ENCODE measurements at places on chromosomes 6 and 20.

- DNase-seq: no peak
Measured at GRCh38 chr6:165455488-165455887, 146.1 kb upstream of the C6orf118 start.

DNA sequence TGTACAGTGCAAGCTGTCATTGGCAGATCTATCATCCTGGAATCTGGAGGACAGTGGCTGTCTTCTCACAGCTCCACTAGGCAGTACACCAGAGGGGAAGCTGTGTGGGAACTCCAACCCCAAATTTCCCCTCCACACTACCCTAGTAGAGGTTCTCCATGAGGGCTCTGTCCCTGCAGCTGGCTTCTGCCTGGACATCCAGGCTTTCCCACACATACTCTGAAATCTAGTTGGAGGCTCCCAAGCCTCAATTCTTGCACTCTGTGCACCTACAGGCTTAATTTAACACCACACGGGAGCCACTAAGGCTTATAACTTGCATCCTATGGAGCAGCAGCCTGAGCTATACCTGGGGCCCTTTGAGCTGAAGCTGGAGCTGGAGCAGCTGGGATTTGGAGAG, 43.0 kb upstream of the TRIM39 start:
- DNase-seq: no peak

- DNase-seq: no peak
Measured at GRCh38 chr6:113160306-113161017, 696.7 kb upstream of the MARCKS start.

DNA sequence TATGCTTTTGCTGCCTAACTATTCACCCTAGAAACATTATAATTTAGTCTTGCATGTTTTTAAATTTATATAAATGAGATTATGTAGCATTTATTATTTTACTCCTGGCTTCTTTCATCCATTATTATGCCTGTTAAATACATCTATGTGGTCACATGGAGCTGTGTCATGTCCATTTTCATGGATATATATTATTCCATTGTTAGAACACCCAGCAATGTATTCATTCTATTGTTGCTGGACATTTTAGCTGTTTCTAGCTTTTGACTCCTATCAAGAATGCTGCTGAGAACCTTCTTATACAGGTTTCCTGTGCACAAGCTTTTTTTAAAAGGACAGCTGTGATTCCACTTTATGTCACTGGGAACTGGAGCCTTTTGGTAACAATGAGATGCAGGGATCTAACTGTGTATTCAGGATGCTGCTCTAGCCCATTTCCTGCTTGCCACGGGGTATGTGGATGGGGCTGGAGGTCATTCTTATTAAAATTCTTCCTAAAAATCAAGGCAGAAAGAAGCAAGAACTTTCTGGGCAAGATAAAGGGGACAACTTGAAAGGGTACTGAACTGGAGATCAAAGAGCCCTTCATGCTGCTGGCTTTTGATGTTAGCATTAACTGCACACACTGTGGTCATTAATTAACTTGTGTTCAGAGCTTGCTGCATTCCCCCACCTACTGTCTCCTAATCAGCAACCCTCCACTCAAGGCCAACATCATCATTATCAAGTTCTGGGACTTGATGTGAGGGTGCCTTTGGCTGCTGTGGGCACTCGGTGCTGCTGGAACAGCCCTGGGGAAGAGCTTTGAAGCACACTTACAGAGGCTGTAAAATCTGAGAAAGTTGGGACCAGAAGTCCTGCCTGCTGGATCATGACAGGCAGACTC, 96.6 kb upstream of the AKIRIN2 start:
- DNase-seq: no peak

GRCh38 chr6:18323935-18324705, 59.8 kb upstream of the DEK start:
- DNase-seq: no peak

DNA sequence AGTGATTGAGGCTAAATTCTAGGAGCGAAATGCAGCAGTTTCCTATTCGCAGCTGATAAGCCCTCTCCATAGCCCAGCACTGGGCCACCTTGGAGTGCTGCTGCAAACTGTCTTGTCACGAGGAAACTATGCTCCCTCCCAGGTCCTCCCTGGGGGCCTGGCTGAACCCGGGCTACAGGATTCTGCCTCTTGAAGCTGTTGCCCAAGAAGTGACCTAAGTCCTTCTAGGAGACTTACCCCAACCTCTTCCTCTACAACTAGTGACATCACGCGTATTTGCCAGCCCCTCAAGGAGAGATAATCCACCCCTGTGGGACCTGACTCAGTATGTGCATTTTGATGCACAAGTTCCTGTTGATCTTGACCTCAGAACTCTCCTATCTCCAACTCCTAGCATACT, 26.5 kb upstream of the ZFAND3 start:
- DNase-seq: no peak

- no peak for DNase-seq
Measured at GRCh38 chr20:57892471-57892870, 182.7 kb upstream of the PMEPA1 start.

DNA sequence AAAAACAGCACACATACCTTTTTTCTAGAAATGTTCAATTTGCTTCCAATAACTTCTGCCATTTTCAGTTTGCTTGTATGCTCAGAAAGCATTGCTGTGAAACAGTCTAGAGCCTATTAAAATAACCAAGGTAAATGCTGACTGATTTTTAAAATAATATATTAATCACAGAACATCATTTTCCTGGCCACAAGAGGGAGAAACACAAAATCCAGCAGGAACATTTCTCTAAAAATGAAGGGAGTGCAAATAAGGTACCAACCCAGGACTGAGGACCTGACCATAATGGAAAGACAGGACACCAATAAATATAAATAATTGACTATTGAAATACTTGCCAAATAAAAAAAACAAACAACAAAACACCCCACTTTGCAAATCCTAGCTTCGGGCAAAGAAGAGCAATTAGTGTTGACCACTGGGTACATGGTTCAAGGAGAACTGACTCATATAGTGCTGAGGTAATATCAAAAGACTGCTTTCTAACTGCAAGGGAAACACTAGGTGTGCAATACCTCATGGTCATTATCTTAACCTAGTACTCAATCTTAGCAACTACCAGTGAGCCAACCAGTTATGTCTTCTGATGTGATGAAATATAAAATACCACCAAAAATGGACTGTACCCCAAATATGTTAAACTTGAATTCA, 42.9 kb downstream of the MDN1 start:
- no peak for DNase-seq

DNA sequence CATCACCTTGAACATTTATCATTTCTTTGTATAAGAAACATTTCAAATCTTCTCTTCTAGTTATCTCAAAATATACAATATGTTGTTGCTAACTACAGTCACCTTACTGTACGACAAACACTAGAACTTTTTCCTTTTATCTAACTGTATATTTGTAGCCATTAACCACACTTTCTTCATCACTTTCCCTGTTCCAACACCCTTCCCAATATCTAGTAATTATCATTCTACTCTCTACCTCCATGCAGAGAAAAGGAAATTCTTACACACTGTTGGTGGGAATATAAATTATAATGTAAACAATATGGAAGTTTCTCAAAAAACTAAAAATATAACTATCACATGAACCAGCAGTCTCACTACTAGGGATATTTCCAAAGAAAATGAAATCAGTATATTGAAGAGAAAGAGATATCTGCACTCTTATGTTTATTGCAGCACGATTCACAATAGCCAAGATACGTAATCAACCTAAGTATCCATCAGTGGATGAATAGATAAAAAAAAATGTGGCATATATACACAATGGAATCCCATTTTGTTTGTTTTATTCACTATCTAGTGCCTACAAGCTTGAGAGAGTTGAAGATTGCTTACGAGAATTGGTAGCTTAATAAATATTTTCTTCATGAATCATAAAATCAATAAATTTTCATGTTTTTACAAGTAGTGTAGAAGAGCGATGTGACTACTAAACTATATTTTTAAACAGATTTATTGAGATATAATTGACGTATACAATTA, 2.4 kb downstream of the RHAG start:
- DNase-seq: no peak

GRCh38 chr6:144066741-144067484, 28.5 kb downstream of the SF3B5 start:
- no peak for DNase-seq

DNA sequence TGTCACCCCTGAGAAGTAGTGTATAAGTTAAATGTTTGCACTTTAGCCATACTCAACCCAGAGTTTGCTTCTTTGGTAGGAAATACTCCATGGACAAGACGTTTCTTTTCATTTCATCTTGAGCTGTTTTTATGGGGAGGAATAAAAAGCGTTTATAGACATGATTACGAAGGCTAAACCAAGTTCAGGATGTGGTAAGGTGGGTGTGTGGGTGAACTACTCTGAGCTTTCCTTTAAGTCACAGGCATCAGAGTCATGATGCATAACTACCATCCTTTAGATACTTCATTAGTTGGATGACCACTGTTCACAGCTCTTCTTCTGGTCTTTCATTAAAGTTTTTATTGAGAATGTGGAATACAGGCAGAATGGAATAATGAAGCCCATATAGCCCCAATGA, 48.9 kb downstream of the EBF4 start:
- DNase-seq: no peak

DNA sequence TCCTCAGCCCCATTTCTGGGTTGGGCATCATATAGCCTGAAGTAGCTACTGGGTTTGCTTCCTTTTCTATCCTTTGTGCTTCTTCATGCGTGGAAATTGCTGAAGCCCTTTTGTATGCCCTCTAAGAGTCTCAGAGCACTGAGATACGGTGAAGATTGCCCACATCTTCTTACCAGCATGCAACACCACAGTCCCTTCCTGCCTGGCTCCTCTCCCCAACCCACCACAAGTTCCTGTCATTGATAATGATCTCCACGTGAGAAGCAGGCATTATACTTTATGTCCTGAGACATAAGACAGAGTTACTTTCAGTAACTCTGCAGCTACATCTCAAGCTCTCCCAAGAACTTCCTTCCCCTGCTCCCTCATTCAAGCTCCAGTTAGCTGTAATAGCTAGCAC, 15.8 kb upstream of the PLCB4 start:
- no peak for DNase-seq

DNA sequence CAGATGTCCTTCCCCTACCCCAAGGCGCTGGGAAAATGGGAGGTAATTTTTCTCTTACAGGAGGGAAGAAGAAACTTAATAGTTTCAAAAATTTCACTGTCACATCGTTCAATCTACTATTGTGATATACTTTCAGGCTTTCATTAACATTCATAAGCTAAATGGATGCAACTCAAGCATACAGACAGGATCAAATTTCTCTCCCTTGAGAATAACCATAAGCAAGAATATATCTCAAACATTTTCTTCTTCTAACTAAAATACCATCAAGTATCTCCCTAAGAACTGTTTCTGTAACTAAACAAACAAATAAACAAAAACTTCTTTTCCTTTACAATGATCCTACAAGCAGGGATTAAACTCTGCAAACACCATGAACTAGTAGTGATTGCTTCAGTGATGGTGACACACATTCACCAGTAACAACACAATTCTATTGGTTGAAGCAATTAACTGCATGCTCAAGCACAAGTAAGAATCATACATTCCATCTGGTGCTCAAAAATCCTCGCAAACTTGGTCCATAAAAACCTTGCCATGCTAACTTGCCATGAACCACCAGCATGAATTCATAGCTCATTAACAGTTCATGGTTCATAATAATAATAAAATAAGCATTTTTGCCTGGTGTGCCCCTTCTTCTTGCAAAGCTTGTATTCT, 183.8 kb downstream of the PTPRK start:
- no peak for DNase-seq

- DNase-seq: no peak
Measured at GRCh38 chr6:10406556-10406955, 8.3 kb downstream of the TFAP2A start.

GRCh38 chr20:13900496-13900895, 89.9 kb downstream of the SEL1L2 start:
- DNase-seq: no peak

GRCh38 chr6:90079560-90080490, 185.6 kb downstream of the GJA10 start:
- no peak for DNase-seq

DNA sequence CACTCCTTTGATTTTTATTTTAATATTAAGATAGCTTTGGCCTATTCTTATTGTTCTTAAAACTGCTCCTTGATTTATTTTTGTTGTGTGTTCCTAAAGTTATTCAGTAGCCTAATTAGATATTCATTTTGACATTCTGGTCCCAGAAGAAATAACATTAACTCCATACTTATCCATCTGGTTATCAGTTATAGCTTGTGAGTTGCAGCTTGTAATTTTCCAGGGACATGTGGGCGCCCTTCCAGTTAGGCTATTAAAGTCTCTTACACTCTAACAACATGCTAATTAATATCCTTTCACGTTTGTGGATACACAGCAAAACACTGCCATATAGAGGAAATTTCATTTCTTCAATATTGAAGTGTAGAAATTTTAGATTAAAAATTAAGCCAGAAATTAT, 987.5 kb downstream of the HACE1 start:
- DNase-seq: no peak

GRCh38 chr6:85449818-85450759, at the start of gene NT5E:
Gene NT5E (plus strand): TSS chr6:85450083. CDS start chr6:85450140, 57 bp downstream.
- no peak for DNase-seq

GRCh38 chr6:128168244-128168643, 267.4 kb upstream of the THEMIS start:
- DNase-seq: no peak

- no peak for DNase-seq
Measured at GRCh38 chr20:10848810-10849370, 175.1 kb upstream of the JAG1 start.

DNA sequence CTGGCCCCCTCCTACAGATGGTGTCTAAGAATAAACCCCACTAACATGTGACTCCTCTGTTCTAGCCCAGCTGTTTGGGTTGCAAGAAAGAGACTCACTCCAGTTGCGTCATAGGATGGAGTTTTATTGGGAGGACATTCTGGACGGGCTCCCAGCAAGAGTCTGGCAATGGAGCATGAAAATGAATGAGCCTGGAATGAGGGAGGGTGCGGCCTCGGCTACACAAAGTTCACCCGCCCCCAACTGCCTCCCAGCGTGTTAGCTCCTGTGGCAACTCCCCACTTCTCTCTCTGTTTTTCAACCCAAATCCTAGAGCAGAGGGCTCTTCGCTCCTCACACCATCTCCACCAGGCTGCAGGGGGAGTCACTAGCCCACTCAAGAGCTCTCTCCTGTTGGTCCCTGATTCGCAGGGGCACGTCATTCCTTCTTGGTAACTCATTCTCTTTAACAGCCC, 5.1 kb upstream of the ADAM33 start:
- no peak for DNase-seq

DNA sequence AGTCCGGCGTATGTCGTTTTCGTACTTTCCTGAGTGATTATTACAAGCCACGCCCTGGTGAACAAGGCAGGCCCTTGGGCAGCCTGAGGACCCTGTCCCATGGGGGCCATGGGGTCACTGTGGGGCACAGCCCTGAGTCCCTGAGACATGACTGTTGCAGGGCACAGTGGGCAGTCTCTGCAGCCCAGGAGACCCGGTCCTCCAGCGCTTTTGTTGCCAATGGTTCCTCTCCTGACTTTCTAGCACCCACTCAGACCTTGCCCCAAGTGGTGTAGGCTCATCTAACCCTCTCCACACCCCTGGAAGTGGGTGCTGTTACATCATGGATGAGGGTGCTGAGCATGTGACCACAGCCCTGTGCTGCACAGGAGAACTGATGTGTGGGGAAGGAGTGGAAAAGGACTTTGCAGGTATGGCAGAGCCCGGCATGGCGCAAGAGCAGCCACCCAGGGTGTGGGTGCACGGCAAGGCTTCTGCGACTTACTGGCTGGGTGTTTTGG, 319.5 kb downstream of the TAF4 start:
- DNase-seq: no peak

- DNase-seq: no peak
Measured at GRCh38 chr6:147510929-147511590, 2.6 kb downstream of the SAMD5 start.

Measured in stimulated activated CD8-positive, alpha-beta memory T cell treated with anti-CD3 and anti-CD28 coated beads, Interleukin-7, amount 100 ng/mL, for 1 hour (primary cell).